Activated T-helper 1 cell treated with anti-CD3 and anti-CD28 coated beads, Interleukin-12 subunit alpha, Interleukin-12 subunit beta, Interleukin-2, Interleukin-4 antibody, amounts not matched to agents 30 ng/mL and 10 ng/mL and 1 ng/mL, durations not matched to agents 14 hours and 24 hours and 36 hours (primary cell): ENCODE measurements at places on chromosomes 6 and 20. TPM values are rescaled to one million over a fixed set of nuclear protein-coding genes. Genes with fewer than 3 reads are reported as not detected.

The CALHM6 gene
- 27.7 and 29.2 TPM in 2 replicates for total RNA-seq

The SIGLEC1 gene
- not detected in 2 replicates for total RNA-seq

DNA sequence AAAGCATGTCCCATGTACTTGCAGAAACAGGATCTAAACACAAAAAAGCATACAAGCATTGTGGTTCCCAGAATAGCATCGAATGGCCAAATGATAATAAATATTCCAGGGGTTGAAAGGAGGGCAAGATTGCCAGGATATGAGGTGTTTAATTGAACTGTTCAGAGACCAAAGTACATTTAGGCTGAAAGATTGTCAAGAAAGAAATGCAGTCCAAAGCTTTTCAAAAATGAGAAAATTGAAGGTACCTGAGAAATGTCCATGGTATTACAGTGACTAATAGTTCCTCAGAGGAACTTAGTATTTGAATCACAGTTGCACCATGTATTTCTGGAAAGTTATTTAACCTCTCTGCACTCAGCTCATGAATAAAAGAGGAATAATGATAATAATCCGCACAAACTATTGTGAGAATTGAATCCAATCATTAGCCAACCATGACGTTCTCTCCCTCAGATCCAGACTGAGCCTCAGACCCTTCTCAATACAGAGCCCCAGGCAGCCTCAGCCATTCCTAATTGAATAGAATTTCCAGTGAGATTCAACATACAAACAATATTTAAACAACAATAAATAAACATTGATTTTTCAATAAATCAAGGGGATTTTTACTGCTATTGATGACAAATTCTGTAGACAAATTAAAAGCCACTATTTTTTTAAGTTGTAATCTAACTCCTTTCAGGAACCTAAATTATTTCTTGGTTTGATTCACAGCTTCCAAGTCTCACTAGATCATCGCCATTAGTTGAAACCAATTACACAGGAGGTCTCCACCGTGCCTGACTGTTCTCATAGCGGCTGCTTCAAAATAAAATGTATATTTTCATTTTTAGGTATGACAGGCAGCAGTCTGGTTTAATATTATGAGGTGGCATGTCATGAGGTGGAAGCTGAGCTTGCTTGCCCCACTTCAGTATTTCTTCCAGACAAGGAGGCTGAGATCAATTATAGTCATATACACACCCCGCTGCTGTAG is 144.3 kb upstream of the TENT5A start:
- H3K4me1 ChIP-seq: no peaks in the 10 kb centered on the region
- H3K27ac ChIP-seq: no peak overlapping the region
- H3K27me3 ChIP-seq: peaks cover 2% of the 10 kb centered on the region
- no peaks in the 10 kb centered on the region for H3K36me3 ChIP-seq
- DNase-seq: no peak

- H3K27ac ChIP-seq: peak overlapping the region; percentile 23
- H3K27me3 ChIP-seq: peaks cover 39% of the 10 kb centered on the region
- no peak for DNase-seq
Observed at GRCh38 chr20:41367393-41367695, 726 bp upstream of the EMILIN3 start.

DNA sequence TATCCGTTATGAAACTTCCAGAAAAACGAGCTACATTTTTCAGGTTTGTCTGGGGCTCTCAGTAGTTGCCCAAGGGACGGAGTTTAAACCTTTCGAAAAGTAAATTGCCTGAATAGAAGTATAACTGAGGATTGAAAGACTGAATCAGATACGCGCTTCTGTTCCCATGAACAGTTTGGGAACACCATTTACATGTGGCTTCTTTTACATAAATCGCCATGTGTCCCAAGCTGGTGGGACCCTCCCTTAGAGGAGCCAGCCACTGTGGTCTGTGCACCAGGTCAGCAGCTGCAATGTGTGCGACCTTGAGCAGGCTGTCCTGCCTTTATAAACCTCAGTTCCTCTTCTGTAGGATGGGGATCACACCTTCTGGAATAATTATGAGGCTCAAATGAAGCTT is 11.0 kb downstream of the ENTPD6 start:
- no peak overlapping the region for H3K4me3 ChIP-seq
- no peak for DNase-seq
- no peak overlapping the region for H3K27ac ChIP-seq

DNA sequence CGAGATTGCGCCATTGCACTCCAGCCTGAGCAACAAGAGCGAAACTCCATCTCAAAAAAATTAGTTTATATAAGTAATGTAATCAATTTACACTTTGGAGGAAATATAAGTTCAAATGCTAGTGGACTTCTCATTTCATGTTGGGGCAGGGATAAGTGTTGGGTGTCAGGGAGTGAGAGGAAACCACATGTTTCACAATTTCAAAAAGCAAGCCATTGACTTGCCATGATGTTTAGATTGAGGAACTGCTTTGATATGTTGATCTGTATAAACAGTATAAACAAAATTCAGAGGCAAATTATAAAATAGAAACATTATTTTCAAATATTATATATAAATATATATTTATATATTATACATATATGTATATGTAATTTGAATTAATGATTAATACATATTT is 42.7 kb downstream of the FILIP1 start:
- no peak for DNase-seq
- H3K4me3 ChIP-seq: no peak overlapping the region
- H3K36me3 ChIP-seq: no peaks in the 10 kb centered on the region
- no peaks in the 10 kb centered on the region for H3K4me1 ChIP-seq
